ENCODE measurements at places on chromosomes 4 and X.

GRCh38 chr4:83771113-83771705 lies 235.3 kb downstream of the GPAT3 start:
- peak; percentile 29 for DNase-seq

- DNase-seq: no peak
Observed at GRCh38 chr4:14267373-14268060, 640.0 kb upstream of the BOD1L1 start.

DNA sequence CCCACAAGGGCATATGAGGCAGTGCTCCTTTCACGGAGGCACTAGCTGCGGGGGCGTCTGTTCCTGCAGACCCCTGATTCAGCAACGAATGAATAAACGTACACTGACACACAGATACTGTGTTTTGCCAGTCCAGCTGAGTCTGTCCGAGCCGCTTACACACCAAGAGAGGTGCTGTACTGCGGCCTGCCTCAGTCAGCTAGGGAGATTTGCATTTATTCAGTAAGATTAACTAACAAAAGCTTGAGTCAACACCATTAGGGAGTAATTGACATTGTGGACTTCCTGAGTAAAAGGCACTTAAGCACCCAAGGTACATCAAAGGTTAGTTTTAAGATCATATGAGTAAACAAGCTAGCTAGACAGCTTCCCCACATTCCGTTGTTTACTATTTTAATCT lies 31.0 kb upstream of the BEX4 start:
- DNase-seq: no peak

GRCh38 chrX:72346302-72346949 lies 40.7 kb upstream of the CITED1 start:
- DNase-seq: no peak

- no peak for DNase-seq
Observed at GRCh38 chrX:147901461-147902126, 10.1 kb upstream of the FMR1 start.

GRCh38 chr4:147648656-147649055 lies 31.5 kb downstream of the TMEM184C start:
- DNase-seq: no peak

DNA sequence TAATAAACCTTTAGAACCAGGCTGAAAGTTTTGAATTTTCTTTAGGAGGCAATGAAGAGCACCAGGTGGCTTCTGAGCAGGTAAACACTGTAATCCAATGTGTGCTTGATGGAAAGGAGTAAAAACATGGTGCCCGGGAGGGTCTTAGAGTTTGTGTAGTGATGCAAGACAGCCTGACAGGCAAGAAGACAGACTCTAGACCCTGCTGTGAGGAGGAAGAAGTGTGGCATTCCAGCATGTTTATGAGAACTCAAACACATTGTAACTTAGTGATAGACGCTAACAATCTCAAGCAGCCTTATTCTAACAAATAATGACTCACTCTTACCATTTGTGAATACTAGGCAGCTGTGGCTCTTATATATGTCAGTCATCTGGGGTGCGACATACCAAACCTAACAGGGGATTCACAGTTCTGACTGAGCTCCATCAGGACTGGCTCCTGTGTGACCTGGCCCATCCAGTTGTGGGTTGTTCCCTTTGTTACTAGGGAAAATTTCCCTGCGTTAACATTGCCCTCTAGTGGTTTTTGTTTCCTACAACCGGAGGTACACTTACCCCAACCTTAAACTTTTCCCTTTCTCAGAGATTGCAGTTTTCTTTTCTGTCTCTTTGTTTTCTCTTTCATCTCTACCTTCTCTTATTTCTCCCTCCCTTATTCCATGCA lies 53.8 kb downstream of the VSIG4 start:
- peak; percentile 74 for DNase-seq

DNA sequence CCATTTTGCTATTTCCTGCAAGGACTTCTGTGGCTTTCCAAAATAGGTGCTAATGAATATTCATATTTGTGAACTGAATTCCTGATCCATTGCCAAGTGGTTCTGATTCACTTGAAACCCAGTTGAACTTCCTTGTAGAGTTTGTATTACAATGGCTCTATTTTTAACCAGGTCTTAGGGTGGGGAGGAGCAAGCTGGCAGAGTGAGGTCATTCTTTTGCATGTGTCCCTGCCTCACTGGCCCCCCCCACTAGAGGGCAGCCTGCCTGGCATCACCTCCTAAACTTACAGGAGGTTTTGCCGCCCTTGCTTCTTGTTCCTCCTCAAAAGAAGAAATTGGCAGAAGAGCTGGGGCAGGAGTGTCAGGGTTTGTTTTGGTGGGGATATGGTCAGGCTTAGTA lies 10.5 kb downstream of the PTTG2 start:
- peak; percentile 90 for DNase-seq

DNA sequence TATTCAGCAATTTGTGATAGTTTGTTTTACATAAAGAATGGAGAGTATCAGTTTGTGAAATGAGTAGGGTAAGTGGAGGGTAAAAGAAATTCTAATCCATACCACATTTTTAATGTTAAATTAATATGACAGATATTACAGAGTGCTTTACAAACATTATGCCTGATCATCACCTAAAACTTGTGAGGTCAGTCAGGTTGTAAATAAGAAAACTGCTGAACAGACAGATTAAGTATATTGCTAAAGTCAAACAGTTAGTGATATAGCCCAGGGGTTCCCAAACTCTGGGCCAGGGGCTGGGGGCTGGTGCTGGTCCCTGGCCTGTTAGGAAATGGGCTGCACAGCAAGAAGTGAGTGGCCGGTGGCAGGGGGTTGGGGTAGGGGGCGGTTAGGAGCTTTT lies 273.6 kb downstream of the TRAM1L1 start:
- no peak for DNase-seq

GRCh38 chr4:15375667-15376066 lies 52.2 kb upstream of the C1QTNF7 start:
- DNase-seq: peak; percentile 40

- DNase-seq: no peak
Observed at GRCh38 chr4:120821029-120821428, 101.5 kb downstream of the PRDM5 start.

- peak; percentile 38 for DNase-seq
Observed at GRCh38 chr4:1201851-1202525, 29.6 kb upstream of the SPON2 start.

- DNase-seq: no peak
Observed at GRCh38 chr4:15694431-15694830, 8.4 kb upstream of the BST1 start.

DNA sequence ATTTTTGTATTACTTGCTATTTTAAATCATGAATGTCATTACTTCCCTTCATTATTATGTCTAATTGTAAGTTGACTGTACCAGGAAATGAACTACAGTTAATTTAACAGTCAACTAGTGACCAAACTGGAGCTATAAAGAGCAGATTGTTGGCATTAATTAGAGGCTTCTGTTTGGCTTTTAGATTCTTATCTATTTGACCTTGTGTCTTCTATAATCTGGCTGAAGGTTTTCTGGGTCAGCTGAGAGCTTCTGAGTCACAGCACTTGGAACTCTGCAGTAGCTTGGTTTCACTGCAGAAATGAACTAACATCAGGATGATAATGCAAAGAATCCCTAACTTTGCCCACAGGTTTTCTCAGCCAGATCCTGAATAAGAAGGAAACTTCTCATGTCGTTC lies 169.2 kb upstream of the LEF1 start:
- DNase-seq: no peak

- DNase-seq: no peak
Observed at GRCh38 chrX:40300286-40300890, 202.6 kb upstream of the BCOR start.

DNA sequence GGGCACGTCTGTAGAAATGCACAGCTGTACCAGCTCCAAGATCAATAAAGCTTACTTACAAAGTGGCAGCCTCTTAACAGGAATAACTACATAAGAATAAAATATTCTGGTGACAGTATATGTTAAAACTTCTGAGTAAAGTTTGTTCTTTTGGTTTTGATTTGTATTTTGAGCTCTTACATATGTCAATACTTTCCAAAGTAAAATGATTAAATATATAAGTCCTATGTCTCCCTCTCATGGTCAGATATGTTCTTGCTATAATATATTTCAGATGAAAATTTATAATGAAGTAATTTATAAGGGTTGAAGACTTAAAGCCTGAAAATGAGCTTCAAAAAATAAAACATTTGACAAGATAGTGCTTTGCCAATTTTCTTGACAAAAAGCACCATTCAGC lies 254.4 kb downstream of the NPFFR2 start:
- DNase-seq: no peak

- DNase-seq: peak; percentile 2
Observed at GRCh38 chrX:55488593-55489313, 895 bp downstream of the USP51 start.

DNA sequence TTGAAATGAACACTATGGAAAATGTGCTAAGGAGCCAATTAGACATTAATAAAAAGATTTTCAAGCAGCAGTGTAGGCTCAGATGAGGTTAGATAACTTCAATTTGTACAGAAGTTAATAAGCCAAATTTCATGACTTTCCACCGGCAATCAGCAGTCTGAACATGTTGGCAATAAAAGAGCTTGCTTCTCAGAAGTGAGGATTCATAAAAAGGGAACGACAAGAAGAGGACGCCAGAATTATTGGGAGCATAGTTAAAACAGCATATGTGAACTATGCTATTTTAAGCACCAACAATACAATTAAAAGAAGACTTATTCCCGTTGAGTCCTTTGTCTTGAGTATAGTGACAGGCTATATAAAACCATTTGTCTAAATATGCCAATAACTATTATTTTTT lies 785.3 kb downstream of the ADGRL3 start:
- no peak for DNase-seq

DNA sequence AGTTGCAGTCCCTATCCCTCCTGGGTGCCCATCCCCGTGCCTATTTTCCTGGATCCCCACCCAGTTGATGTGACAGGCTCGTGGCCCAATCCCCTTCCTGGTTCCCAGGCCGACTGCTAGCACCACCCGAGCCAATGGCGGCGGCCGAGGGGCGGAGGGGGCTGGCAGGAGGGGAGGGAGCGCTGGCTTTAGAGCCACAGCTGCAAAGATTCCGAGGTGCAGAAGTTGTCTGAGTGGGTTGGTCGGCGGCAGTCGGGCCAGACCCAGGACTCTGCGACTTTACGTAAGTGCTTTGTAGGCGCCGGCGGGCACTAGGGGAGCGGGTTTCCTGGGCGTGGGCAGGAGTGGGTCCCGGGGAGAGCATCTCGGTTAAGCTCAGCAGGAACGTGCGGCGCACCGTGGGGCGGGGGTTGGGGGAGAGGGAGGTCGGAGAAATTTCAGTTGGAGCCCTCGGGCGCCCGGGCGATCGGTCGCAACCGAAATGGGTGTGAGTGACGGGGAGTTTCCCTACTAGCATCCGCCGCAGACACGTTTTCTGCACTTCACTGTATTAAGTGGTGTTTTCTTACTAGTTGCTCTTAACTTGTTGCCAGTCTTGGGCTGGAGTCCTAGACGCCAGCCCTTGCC lies at the start of gene PLS3:
Gene PLS3 (plus strand): TSS at position 197 of the 627 bp plus-strand sequence. CDS start 49,077 bp downstream, outside the sequence.
- peak; percentile 5 for DNase-seq

- DNase-seq: no peak
Observed at GRCh38 chr4:128955751-128956150, 137.6 kb downstream of the SCLT1 start.

DNA sequence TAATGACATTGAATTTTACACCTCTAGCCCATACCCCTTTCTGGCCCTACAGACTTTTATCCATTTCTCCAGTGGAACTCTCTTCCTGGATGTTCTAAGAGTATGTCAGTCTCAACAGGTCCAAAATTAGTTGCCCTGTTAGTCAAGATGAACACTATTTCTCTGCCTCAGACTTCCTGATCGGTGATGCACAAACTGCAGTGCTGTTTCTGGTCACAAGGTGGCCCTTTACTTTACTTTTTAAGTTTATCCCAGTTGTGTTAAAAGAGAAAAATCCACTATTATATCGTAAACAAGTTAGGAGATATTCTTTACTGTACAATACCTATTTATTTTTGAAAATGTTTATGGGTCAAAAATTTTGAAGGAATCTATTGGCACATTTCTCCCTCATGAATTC lies 13.1 kb downstream of the TCEAL7 start:
- DNase-seq: peak; percentile 54

DNA sequence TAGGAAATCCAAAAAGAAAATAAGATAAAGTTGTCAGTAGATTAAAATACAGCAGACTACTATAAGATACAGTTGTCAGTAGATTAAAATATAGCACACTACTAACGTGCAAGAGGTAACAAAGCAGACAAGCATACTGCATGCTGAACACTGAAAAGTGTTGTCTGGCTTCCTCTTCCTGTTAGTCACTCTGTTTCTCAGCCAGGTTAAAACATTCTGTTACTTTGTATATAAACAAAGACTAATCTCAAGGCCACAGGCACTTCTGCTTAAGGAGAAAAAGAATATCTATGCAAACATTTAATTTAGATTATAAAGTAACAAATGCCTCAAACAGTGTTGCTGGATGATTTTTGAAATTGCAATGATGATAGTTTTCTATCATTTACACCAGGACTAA lies 41.0 kb upstream of the SCD5 start:
- no peak for DNase-seq

DNA sequence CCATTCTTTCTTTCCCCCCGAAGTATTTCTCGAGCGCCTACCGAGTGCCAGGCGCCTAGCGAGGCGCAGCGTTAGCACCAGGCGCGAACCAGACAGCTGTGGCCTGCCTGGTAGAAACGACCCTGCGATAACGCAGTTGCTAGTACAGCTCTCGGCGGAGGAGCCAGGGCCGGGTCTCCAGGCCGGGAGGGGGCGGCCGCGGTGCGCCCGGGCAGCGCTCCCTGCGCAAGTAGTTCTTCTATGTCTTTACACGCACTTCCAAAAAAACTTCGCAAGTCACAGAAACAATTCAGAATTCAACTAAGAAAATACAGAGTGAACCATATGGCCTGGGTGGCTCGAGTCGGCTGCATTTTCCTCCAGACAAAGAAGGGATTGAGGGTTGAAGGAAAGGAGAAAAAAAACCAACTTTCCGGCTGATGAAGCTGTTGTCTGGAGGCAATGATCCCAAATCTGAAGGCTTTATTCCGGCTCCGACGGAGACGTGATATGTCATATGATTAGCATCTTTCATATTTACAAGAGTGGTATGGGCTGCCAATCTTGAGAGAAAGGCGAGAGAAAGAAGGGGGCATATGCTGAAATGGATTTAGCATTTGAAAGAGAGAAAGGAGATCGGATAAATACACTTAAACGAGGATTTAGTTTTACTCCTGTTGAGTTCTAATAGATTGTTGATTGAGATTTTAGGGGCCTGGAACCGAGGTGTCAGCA lies 7.2 kb upstream of the NEUROG2 start:
- no peak for DNase-seq

DNA sequence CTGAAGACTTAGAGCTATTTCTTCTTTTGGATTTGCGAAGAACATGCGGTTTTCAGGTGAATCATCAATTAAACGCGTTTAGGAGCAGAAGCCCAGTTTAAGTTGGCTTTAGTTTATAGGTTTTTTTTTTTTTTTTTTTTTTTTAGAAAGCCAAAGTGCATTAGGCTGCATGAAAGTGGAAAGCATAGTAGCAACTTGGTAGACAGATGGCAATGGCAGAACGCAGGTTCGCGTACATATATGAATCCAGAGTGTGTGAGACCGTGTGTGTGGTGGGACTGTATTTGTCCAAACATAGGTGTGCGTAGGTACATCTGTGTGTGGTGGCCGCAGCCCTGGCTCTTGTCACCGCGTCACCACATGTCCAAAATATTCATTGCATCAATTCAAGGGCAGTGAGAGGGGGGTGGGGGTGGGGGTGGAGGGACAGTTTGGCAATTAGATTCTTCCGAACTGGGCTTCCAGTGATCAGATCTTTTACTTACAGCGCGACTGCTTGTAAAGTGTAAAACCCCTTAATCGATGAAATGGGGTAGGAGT lies 901 bp downstream of the JADE1 start:
- no peak for DNase-seq
